ENCODE measurements at places on chromosomes 4 and X.

GRCh38 chrX:123878252-123878721, 18.4 kb downstream of the XIAP start:
- no peak for DNase-seq

DNA sequence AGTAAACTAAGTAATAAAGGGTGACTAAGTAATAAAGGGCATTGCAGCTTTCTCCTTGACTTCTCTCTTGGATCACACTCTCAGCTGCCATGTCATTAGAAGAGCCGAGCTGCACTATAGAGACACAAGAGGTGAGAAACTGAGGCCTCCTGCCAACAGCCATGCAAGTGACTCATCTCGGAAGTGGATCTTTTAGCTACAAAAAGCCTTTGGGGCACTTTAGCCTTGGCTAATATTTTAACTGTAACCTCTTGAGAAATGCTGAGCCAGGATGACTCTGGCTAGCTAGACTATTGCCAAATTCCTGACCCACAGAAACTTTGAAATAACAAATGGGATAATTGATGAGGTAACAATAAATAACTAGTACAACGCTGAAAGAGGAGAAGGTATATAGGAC, 1.5 kb upstream of the NEIL3 start:
- no peak for DNase-seq

DNA sequence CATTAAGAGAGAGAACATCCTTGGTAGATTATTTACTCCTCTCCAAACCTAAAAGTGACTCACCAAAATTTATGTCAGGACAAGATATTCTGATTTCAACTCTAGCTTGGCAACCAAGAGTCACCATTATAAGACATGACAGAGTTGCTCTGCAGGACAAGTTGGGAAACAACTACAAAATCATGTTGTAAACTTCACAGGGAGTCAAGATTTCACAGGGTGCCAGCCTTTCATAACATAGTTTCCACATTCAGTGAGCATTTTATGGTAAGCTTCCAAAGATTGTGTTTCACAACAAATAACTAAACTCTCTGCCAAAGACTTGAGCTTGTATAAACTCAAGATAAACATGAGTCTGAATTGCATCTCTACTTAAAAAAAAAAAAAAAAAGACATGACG, 121.0 kb upstream of the DIAPH2 start:
- no peak for DNase-seq

DNA sequence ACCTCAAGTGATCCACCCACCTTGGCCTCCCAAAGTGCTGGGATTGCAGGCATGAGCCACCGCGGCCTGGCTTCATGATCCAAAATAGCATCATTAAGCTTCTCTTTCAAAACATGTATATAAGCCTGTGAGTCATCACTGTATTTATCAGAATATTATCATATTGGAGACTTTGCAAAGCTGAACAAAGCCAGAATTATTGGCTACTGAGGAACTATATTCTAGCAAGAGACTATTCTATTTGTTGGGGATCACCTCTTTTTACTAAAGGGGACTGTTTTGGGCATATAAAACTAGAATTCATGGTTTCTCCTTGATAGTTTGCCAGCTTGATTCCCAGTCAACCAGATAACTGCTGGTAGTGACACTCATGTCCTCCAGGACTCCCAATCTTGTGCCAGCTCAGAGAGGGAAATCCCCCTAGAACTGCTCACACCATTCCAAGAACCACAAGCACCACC, 40.1 kb downstream of the TET2 start:
- DNase-seq: no peak

DNA sequence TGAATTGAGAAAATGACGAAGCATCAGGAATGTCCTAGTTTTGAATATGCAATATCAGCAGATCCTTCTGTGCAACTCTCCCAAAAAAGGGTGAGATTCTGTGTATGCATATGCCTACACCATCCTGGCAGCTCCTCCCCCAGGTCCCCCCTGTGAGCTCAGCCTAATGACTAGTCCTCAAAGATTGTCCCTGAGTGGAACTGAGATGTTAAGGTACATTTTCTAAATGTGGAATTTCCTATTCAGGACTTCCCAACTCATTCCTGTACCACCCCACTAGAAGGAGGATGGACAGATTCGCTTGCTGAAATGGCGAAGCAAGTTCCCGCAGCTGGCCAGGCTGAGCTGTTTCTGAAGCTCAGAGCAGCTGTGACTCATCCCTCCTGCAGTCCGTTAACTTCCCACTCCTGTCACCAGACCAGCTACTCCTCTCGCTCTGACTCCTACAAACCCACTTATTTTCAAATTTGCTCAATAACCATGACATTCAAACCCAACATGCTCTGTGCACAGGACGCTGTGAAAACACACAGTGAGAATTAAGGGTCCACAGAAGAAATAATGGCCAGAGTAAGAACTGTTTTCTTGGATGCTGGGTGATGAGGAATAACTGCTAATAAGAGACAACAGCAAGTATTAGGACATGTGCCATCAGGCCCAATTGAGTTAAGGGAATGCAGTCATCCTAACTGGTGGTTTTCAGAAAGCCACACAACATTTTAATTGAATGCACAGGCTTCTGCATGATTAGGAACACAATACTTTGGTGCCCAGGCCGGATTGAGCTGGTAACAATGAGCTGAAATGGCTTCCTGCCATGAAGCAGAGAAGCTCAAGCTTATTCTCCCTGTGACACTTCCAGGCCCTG, 40.0 kb upstream of the IRF2 start:
- peak; percentile 54 for DNase-seq

GRCh38 chr4:82560853-82561785, 669 bp downstream of the TMEM150C start:
- DNase-seq: no peak

- no peak for DNase-seq
Measured at GRCh38 chr4:14644580-14645282, 357.6 kb upstream of the CPEB2 start.

DNA sequence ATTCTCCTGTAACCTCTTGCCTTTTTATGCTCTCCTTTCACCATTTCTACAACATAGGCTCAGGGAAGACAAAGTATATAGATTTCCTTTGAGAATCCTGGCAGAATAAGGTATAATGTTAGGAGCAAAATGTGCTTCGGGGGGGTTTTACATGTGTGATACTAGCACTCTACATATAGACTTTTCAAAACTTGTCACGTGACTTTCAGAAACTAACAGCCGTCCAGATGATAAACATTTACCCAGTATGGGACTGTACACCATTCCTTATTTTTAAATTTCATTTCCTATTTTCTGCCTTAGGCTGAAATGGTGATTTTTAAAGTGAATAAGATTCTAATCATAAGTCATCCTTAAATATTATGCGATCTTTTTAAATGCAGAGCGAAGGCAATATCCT, 420.4 kb upstream of the PITX2 start:
- DNase-seq: no peak

DNA sequence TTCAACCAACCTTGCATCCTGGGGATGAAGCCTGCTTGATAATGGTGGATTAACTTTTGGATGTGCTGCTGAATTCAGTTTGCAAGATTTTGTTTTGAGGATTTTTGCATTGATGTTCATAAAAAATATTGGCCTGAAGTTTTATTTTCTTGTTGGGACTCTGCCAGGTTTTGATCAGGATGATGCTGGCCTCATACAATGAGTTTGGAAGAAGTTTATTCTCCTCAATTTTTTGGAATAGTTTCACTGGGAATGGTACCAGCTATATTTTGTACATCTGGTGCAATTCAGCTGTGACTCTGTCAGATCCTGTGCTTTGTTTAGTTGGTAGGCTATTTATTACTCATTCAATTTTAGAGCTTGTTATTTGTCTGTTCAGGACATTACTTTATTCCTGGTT, 340.3 kb upstream of the TRAM1L1 start:
- DNase-seq: no peak

Measured in GDM1 (cell line).